ENCODE measurements at places on chromosomes 16 and 17.

DNA sequence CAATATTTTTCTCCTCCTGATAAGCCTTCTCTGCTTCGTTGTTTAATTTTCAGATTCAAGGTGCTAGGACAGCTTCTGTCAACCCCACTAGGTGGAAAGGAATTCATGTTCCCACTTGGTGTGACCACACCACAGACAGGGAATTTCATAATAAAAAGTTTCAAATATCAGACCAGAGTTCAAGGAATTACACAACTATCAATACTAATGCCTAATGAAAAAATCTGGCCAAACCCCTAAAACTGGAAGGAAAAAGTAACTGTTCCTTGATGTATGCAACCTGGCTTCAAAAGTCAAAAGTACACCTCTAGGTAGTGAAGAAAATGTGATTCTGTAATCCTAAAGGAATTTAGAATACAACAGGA lies 87.8 kb upstream of the CORO6 start:
- DNase-seq, result no peak

DNA sequence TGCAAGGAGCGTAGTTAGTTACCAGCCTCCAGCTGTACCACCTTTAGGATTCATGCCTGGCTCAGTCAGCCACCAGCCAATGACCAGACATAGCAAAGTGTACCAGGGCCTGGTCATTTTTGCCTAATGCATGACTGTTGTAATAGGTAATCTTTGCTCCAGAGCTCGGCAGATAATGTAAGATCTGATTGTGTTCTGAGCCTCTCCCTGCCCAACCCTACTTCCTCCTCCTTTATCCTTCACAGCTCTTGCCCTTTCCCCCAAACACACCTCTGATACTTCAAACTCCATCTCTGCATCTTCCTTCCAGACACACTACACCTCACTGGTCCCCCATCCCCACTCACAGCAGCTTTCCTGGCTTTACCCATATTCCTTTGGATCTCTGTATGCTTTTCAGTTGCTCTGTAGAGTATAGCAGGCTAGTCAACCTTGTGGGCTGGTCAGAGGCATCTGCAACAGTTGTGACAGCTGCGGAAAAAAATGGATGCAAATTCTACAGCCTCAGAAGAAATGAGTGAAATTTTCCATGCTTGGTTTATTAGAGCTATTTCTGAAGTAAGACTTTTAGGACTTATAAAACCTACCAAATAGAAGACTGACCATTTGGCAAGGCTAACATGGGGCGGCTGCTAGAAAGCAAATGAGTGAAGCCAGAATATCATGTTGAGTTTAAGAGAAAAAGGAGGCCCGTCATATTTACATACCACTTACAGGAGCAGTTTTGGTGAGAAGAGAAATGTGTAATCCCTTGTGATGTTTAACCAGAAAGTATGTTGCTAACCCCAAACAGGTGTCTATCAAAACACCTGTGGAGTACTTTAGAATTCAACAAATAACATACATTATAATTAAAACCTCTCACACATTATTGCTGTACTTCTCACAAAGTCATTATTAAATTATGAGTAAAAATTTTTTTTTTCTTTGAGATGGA lies 19.9 kb upstream of the C16orf87 start:
- DNase-seq, result no peak

GRCh38 chr16:62088731-62089410 lies 52.6 kb upstream of the CDH8 start:
- DNase-seq, result no peak

DNA sequence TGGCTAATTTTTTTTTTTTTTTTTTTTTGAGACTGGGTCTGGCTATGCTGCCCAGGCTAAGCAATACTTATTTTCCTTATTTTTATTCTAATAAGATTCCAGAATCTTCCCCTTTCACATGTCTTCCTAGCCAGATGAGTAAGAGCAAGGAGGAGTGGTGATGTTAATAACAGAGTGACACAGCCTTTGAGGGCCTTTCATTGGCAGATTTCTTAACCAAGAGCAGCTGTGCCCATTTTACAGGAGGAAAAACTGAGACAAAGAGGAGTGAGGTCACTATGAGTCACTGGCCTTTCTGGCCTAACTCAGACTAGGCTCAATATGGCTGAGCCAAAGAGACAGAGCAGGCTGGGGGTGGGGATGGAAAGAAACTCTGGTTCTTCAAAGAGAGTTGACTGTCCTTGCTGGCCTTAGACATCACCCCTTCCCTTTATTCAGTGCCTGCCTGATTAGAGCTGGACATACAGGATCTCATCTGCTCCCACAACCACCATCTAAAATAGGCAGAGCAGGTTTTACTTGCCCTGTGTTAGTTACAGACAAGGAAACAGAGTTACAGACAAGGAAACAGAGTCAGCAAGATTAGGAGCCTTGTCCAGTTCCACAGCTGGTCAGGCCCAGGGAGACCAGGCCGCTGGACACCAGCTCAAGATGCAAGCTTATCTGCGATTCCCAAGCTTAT lies 50.0 kb upstream of the TOB1 start:
- peak; percentile 61 for DNase-seq

- no peak for DNase-seq
Observed at GRCh38 chr17:3127451-3127850, at the start of gene OR1G1. TSS of gene OR1G1 (minus strand) at chr17:3127551. CDS start at chr17:3127551, 0 bp downstream.

DNA sequence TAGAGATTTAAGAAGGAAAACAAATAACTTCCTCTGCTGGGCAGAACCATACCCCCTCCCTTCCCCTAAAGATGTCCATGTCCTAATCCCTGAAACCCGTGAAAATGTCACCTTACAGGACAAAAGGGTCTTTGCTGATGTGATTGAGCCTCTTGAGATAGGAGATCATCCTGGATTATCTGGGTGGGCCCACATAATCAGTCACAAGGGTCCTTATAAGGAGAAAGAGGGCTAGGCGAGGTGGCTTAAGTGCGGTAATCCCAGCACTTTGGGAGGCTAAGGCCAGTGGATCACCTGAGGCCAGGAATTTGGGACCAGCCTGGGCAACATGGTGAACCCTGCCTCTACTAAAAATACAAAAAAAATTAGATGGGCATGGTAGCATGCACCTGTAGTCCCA lies 12.0 kb upstream of the SLC39A11 start:
- DNase-seq, result no peak

- DNase-seq, result no peak
Observed at GRCh38 chr17:41973408-41973811, 6.8 kb downstream of the CNP start.

DNA sequence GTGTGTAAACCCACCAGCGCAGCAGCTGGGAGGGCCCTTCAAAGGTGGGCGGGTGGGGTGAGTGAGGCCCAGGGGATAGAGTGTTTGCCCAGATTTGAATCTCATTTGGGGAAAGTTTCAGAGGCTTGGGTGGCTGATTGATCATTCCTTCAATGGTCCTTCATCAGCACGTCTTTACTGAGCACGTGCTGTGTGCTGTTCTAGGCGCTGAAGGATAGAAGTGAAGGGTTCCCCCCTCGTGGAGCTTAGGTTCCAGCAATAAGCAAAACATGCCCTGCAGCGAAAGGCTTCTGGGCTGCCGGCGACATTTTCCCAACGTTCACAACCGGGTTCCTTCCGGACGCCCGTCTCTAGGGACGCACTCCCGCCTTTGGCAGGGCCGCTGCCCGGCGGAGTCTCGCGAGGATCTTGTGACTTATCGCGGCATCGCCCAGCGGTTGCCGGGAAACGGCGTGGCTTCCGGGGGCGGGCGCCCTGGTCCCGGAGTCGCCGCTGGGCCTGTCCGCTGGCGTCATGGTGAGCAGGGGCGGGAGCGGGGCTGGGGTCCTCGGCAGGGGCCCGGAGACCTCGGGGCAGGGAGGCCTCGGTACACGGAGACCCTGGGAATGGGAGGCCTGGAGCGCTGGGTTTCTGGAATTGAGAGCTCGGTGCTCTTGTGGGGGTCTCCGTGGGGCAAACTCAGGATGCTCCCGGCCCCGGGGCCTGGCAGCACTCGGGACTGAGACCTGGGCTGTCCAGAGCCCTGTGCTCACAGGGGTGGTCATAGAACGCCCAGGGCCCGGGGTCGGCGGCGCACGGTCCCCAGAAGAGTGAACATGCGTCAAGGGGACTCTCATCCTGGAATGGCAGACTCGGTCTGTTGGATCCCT lies 3.2 kb upstream of the DBNDD1 start:
- peak; percentile 80 for DNase-seq

All from CD4-positive, alpha-beta T cell treated with Interleukin-15 for 4 hours (primary cell).